ENCODE measurements at places on chromosomes 5 and 9. TPM values are rescaled to one million over a fixed set of nuclear protein-coding genes. Genes with fewer than 3 reads are reported as not detected.
A peak's percentile ranks its signal among the peaks of the same experiment; 100 is the strongest.

DNA sequence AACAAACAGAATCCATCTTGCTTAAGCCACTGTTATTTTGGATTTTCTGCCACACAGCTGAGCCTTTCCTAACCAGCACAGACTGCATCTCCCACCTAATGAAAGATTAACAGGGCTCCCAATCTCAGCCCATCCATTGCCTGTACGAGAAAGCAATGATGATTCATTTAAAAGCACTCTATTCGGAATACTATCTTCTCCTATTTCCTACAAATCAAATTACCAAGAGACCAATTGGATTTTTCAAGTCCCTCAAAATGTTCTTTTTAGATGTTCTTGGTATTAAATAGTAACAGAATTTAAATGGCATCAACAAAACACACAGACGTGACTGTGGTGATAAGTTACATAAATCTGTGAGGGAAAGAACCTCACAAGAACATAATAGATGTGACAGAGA, 324.1 kb downstream of the AGTPBP1 start:
- no peak for DNase-seq

DNA sequence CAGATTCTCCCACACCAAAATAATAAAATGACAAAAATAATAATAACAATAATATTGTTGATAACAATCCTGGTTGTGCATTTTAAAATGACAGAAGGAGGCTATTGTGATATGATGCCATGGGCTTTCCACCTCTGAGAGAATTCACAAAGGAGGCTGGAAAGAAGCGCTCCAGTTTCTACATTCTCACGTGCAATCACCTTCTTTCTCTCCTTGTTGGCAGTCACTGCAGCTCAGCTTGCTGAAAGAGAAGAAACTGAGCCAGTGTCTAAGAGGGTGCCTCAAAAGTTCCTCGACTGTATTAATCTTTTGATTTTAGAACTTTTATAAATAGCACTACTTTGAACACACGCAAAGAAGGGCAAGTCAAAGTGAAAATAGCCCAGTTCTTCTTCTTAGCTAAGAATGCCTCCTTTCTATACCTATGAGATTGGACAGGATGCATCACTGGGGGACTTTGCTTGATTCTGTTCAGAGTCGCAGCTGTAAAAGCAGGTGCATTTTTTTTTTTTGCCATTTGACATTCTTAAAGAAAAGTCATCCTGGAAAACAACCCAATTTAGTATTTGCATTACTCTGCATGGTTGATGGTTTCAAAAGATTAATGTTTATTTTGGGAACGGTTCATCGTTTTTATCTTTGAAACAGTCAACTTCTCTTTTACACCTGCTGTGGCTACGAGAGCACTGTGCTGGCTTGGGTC, 12.4 kb upstream of the SUB1 start:
- no peak for DNase-seq

GRCh38 chr9:112479221-112479620, 7.4 kb upstream of the KIAA1958 start:
- no peak for DNase-seq

GRCh38 chr9:15426019-15426418, 3.3 kb downstream of the SNAPC3 start:
- DNase-seq = no peak

GRCh38 chr5:201672-202071, 10.4 kb downstream of the LRRC14B start:
- no peak for DNase-seq

DNA sequence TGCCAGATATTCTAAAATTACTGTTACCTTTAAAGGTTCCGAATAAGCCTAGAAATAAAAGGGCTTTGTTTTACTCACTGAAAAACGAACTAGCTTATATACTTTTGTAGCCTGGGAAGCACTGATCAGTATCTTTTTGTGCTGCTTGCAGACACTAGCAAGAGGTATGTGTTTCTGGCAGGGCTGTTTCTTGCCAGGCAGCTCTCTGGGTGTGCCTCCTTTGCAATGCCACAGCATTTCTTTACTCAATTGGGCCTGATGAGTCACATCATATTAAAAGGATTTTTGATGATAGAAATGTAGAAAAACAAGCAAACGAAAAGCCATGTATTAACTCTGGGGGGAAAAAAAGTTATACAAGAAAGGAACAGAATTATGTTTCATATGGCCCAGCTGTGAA, 35.6 kb downstream of the CD180 start:
- no peak for DNase-seq

DNA sequence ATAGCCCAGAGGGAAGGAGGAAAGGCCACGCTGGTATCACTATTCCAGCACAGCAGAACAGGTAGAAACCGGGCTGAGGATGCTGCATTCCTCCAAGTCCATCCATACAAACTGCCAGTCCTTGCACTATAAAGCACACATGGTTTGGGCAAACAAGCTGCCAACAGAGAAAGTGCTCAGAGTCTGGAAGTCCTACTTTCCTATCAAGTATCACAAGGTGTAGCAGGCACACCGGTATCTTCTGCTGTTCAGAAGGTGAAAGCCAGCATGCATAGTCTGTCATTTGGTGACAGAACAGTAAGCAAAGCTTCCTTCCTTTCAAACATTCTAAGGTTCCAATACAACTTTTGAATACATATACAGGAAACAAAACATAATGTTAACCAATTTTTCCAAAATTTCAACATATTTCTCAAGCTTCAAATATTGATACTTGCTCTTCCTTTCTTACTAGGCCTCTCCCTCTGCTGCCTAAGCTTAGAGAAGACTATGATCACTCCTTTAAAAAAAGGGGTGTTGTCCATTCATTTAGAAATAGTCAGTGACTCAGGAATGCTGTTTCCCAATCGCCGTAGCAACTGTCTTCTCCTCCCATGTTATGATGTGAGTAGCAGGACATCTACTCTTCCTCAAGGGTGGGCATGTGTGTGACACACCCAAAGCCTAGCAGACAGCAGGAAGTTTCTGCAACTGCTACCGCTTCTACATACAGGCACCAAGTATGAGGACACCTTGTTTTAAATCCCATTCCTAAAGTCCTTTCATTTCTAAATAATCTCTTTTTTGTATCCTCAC, 14.7 kb downstream of the DIAPH1 start:
- DNase-seq = peak; percentile 57

- DNase-seq = no peak
These were observed 351 bp upstream of the MSX2 start for GRCh38 chr5:174723979-174724483.

GRCh38 chr5:122896598-122897282, 51.3 kb downstream of the SNX24 start:
- no peak for DNase-seq

DNA sequence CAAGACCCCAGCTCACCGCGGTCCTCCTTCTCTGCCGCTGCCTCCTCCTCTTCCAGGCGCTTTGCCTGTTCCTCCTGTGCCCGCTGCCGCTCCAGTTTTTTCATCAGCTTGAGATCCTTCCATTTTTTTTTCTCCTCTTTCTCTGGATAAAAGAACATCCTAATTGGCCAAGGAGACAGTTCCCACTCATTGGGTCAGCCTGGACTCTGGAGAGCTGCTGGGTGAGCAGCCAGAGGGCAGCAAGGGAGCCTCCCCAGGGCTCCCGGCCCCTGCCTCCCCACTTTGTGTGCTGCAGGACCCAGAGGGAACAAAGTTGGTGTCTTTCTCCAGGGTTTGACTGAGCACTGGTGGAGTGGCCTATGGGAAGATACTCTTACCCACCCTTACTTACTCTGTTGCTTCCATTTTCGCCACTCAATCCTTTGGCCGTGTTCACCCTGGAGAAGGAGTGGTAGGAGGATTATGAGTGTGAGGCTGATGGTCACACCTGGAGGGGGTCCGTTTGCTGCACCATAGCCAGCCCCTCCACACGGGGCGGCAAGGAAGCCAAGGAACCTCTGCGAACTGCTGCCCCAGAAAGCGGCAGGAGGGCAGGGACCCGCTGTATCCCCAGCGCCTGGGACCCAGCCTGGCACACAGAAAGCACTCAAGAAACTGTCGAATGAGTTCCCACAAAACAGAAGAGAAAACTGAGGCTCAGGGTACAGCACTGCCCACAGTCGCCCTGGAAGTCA, 708 bp downstream of the SPOUT1 start:
- no peak for DNase-seq

DNA sequence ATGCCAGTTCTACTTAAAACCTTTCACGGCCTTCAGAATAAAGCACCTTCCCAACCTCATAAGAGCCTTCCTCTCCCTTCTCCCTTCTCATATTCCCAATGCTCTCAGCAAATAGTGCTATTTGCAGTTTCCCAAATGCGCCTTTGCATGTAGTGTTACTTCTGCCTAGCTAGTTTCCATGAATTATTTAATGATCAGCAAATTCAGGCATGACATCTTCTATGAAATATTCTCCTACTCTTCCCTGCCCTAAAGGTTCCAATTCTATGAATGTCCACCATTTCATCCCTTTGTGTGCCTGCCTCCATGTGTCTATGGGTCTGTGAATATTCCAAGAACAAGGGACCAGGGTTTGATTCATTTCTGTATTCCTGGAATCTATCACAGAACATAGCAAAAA, 98.8 kb upstream of the NR5A1 start:
- DNase-seq = no peak

DNA sequence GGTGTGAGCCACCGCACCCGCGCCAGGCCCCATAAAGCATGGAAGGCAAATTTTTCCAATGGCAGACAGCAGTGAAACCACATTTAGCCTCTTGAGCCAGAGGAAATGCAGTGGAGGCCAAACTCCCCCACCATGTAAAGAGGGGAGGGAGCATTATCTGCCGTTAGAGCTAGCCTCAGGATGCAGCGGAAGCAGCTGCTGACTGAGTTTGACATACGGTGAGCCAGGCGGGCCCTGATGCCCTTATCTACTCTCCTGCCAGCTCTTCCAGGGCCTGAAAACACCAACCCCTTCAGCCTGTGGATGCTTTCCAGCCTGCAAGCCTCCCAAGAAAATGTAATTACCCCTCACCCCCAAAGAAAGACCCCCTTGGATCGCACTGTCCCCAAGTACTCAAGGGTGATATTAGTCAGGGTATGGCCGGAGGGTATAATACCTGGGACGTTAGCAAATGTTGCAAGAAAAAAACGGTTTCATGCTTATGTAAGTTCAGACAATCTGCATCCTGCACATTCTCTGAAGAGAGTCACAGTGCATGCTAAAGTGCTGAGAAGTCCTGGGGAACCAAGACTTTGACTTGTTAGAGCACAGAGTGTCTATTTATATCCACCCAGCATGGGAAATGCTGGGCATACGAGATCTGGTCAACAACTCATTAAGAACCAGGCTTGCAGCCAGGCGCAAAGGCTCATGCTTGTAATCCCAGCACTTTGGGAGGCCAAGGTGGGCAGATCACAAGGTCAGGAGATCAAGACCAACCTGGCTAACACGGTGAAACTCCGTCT, 11.3 kb upstream of the GGTA1 start:
- no peak for DNase-seq

DNA sequence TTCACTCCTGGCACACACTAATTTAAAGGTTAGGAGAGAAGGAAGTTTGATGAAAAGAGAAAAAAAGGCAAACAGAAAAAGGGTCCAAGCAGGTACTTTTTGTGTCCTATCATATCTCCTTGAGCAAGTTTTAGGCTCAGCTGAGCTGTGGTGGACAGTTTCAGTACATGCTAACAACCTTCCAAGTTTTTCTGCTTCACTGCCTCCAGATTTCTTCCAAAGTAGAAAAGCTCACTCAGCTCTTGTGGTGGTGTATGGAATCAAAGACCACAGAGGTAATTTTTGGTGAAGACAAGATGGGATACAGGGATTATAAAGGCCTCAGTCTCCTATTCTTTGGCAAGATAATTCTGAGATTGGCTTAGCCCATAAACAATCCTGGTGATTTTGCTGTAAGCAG, 921.8 kb downstream of the NR2F1-AS1 start:
- no peak for DNase-seq

GRCh38 chr5:89064054-89064453, 181.1 kb upstream of the MEF2C start:
- no peak for DNase-seq

- DNase-seq = no peak
These were observed 395.9 kb upstream of the CDH9 start for GRCh38 chr5:27434335-27434734.

DNA sequence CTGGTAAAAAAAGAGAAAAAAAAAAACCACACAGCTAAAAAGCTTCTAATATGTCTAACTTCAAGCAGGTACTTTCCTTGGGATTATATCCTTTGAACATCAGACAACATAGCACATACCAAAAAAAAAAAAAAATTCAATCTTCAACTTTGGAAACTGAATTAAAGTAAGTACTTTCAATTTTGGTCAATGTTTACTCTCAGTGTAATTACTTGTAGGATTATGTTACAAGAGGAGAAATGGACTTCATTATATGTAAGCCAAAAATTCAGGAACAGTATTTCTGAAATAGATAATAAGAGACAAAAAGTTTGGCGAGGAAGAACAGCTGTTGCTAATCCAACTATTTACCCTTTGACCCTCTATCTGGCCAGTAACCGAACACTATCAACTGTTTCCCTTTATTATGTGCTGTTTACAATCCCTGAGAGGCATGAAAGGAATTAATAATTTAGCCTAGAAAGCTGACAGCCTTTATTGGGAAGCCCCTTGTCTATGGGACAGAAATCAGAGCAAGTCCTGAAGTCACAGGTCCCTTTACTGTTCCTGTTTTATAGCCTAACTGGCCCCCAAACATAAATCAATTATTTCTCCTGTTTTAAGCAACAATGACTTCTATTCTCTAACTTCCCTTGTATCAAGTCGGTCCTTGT, 46.6 kb downstream of the NR6A1 start:
- no peak for DNase-seq

- DNase-seq = no peak
These were observed 56.5 kb downstream of the SIL1 start for GRCh38 chr5:139141446-139142204.

DNA sequence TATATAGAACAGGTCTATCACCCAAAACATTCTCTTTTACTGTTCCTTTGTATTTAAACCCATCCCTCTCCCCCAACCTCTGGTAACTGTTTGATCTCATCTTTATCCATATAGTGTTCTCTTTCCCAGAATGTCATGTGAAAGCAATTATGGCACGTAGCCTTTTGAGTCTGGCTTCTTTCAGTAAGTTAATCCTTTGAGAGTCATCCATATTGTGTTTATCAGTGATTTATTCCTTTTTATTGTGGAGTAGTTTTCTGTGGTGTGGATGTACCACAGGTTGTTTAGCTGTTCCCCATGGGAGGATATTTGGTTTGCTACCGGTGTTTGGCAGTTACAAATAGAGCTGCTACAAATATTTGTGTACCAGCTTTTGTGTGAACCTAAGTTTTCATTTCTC, 38.0 kb downstream of the HMGXB3 start:
- no peak for DNase-seq

GRCh38 chr9:88258601-88259000, 120.3 kb upstream of the SPATA31C2 start:
- peak; percentile 6 for DNase-seq

The OR1L1 gene
- not detected for total RNA-seq

The C5orf63 gene
- total RNA-seq = 2.0 TPM

The CDX1 gene
- not detected for total RNA-seq

The SLC23A1 gene
- not detected for total RNA-seq

The GABRB2 gene
- 0.27 TPM for total RNA-seq

The PCDHA4 gene
- 0.78 TPM for total RNA-seq

The SLC4A9 gene
- not detected for total RNA-seq

The UBE2R2 gene
- total RNA-seq = 32.5 TPM

The MORN5 gene
- total RNA-seq = not detected

The PAPPA gene
- total RNA-seq = 7.4 TPM

The PCDHB7 gene
- 4.2 TPM for total RNA-seq

The NAIP gene
- 29.0 TPM for total RNA-seq

The CCDC127 gene
- total RNA-seq = 2.7 TPM

The CCNO gene
- total RNA-seq = 0.35 TPM

The CDH6 gene
- total RNA-seq = 15.9 TPM
